ENCODE measurements at places on chromosomes 16 and 17. TPM values are rescaled to one million over a fixed set of nuclear protein-coding genes. Genes with fewer than 3 reads are reported as not detected.

GRCh38 chr16:73846356-73846755 lies 450.3 kb upstream of the PSMD7 start:
- no peak for DNase-seq

GRCh38 chr17:38617967-38618760 lies 12.4 kb upstream of the SRCIN1 start:
- no peak for DNase-seq

GRCh38 chr17:65553646-65554552 lies 7.5 kb downstream of the AXIN2 start:
- no peak for DNase-seq

GRCh38 chr17:9928601-9929333 lies 23.7 kb upstream of the RCVRN start:
- peak; percentile 25 for DNase-seq

GRCh38 chr17:80790021-80790765 lies 201.4 kb upstream of the CHMP6 start:
- DNase-seq, result no peak

DNA sequence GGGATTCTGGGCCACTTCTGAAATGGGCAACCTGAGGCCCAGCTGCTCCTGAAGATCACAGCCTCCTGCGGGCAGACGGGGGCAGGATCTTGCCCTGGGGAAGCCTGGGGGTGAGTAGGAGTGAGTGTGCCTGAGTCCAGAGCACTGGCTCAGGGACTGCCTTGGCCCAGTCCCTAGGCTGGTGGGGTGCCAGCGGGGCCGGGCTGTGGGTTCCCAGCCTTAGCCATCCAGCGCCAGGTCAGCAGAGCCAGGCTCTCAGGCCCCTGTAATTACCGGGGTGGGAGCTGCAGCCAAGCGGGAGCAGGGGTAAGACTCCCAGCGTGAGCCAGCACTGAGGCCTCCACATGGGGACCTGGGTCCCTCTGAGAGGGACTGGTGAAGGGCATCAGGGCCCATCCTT lies 8.2 kb downstream of the SPNS2 start:
- no peak for DNase-seq

DNA sequence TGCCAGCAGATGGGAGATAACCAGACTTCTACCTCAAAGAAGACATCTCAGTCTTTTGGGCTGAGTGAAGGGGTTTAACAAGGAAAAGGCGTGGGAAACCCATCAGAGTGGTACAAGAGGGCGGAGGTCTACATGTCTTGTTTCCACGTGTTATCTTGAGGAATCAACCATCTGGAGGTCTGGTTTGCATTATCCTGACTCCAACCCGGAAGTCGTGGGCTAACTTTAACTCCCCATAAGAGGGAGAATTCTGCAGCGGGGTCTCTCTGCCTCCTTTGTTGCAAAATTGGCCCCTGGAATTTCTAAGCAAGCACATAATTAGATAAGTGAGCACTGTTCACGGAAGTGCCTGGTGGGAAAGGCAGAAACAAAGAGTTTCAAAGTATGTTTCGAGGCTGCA lies 398.7 kb upstream of the C16orf82 start:
- DNase-seq, result no peak

- no peak for DNase-seq
Measured at GRCh38 chr17:74852237-74853047, 7.2 kb downstream of the GRIN2C start.

DNA sequence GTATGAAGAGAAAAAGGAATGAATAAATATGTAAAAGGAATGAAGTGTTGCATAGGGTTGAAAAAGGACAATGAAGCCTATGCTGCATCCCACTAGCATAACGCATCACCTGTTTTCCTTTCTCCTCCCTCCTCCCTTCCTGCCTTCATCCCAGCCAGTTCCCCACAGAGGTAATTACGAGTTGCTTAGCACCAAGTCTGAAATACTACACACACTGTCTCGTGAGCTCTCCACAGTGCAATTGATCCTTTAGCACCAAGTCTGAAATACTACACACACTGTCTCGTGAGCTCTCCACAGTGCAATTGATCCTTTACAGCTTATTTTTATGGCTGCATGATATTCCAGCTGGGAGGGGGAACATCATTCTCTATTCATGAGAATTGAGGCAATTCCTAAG lies 1.1 kb upstream of the DRC7 start:
- no peak for DNase-seq

DNA sequence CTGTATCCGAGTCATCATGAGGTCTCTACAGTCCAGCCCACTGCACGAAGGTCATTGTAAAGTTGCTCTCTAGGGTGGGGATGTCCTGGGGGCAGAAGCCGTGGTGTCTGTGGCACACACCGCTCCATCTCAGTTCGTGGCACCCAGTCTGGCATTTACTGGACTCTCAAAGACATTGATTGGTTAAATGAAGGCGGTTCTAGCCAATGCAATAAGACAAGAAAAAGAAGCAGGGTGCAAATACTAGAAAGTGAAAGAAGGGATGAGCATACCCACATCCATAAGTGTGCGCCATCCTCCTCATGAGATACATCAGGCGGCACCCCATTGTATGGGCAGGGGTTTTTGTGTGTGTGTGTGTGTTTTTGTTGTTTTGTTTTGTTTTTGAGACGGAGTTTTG lies 10.7 kb upstream of the ATP2A3 start:
- DNase-seq, result no peak

- DNase-seq, result peak; percentile 55
Measured at GRCh38 chr16:84933774-84934631, 77.3 kb downstream of the ZDHHC7 start.

DNA sequence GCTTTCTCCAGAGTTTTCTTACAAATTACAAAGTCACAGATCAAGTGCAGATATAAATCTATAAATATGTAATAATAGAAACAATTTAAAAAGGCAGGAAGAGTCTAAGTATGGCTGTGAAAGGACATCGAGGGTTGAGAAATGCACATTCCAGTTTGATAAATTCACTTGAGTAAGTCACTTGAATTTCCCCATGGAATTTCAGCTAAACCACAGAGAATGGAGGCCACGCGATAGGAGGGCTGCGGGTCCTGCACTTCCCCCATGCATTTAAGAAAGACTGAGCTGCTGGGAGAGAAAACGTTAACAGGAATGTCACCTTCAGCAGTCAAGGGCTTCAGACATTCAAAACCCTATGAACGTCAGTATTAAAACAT lies 6.1 kb upstream of the MXRA7 start:
- DNase-seq, result no peak

DNA sequence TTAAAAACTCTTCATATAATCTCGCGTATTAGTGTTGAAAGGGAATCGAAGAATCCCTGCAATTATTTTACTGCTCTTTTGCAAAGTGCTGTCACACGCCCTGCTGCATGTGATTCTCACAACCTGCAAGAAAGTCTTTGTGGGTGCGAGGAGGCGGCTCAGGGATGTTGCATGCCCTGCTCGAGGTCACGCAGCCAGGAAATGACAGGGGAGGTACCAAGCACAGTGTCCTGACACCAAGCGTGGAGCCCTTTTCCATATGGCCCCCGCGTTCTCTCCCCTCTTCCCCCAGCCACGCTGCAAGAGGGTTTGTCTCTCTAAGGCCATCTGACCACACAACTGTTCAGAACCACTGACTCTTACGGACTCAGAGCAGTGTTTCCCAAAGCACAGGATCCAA lies 37.6 kb downstream of the OR3A1 start:
- DNase-seq, result no peak

- DNase-seq, result peak; percentile 41
Measured at GRCh38 chr16:50025537-50025931, 509 bp downstream of the CNEP1R1 start.

GRCh38 chr16:72946474-72947194 lies 101.3 kb downstream of the ZFHX3 start:
- DNase-seq, result no peak

- no peak for DNase-seq
Measured at GRCh38 chr17:67218385-67218950, 26.5 kb downstream of the HELZ start.

- DNase-seq, result no peak
Measured at GRCh38 chr16:80208015-80208414, 332.8 kb upstream of the DYNLRB2 start.

DNA sequence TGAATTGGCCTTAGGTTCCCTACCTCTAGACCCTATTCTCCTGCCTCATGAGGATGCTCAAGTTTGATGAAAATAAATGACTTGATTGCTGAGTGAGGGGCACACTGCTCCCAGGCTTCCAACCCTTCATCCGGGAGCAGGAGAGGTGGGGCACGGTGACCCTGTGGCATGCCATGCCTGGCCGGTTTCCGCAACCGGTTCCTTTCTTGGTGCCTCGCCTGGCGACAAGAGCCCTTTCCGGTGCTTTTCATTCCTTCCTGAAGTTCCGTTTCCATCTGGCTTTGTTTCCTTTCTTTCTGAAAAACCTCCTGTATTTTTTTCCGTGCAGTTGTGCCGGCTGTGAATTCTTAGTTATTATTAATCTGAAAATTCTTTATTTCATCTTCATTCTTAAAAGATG lies 27.7 kb downstream of the CRAMP1 start:
- DNase-seq, result no peak

GRCh38 chr16:84737192-84738011 lies 37.6 kb downstream of the USP10 start:
- no peak for DNase-seq

DNA sequence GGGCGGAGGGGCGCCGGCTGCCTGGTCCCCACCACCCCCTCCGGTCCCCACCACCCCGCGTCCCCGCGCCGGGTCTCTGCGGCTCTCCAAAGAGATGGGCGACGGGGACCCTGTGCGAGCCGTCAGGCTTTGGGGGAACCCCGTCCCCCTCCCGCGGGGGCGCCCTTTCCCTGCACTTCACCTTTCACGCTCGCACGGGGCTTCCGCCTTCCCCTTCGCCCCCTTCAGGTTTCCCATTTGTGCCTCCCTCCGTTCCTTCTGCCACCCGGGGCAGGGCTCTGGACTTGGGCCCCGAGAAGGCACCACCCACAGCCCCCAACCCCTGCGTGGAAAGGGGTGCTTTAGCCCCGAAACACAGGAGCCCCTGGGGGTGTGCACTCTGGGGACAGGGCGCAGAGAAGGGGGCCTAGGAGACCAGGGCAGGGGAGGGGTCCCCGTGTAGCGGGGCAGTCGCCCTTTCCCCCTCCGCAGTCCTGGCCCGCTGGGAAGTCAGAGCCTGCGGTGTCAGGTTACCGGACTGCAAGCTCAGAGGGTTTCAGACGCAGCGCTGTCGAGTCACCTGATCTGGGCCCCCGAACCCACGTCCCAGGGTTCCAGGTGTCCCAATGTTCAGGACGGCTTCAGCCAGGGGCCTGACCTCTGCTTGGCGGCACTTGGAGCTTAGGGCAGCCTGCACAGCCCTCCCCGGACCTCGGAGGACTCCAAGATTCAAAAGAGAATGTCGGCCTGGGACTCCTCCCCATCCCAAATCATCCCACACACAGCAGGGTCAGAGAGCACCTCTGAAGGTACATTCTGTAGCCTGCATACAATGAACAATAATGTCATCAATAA lies 6.7 kb upstream of the CCDC92B start:
- no peak for DNase-seq

DNA sequence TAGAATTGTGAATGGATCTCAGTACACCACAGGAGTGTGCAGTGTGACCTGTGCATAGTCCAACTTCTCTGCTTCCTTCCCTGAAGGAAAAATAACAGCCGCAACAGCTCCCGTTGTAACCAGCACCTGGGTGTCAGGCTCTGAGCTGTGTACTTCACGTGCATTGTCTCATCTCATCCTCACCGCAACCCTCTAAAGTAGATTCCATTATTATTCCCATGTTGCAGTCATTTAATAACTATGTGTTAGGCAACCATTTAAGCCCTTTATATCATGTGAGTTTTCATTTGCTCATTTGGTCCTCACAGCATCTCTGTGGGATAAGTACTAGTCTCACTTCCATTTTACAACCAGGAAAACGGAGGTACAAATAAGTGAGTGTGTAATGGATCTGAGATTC lies 247.0 kb upstream of the MAF start:
- no peak for DNase-seq

DNA sequence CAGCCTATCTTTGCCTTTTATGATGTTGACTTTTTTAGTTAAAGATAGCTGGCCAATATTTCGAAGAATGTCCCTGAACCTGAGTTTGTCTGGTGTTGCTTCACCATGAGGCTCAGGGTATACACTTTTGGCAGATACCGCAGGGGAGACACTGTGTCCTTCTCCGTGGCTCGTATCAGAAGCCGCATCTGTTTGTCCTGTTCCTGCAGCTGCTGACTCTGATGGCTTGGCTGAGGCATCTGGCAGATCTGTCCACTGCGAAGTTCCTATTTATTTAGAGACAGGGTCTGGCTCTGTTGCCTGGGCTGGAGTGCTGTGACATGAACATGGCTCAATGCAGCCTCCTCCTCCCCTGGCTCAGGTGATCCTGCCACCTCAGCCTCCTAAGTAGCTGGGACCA lies 93.5 kb downstream of the CRISPLD2 start:
- DNase-seq, result no peak

- DNase-seq, result no peak
Measured at GRCh38 chr16:79532273-79532672, 68.3 kb downstream of the MAF start.

DNA sequence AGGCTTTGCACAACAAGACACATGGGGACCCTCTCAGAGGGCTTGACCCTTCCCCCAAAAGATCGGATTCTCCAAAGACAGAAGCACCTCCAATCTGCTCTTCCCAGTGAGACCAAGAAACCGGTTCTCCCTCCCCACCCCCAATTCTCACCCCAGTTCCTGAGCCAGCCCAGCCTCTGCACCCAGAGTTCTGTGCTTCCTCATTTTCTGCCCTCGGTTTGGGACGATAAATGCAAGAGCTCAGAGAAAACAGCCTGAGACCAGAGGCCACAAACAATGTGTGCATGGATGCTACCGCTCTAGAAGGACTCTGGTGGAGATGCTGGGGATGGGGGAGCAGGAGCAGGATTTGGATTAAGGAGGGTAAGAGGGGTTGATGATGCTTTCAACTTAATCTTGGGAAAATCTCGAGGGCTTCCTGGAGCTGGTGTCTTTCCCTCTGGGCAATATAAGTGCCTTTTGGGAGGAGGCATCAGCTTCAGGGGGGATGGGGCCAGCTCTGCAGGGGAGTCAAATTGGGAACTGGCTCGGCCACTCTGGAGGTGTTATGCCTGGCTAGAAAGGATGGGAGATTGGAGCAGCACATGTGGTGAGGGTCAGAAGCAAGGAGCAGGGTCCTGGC lies 6.0 kb downstream of the KRT15 start:
- DNase-seq, result no peak

DNA sequence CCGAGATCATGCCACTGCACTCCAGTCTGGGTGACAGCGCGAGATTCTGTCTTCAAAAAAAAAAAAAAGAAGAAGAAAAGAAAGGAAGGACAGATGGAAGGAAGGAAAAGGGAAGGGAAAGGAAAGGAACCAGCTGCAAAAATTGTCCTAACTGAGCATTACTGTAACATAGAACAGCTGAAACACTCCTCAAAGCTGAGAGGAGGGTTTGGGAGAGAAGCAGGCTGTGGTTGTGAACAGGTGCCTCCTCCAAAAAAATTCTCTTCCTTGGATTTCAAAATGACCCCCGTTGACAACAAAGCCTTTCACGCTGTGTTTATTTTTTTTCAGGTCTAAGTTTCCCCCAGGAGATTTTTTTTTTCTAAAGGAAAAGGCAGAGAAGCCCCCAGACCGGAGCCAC lies 541.4 kb downstream of the WWOX start:
- DNase-seq, result peak; percentile 80

GRCh38 chr17:61238455-61238933 lies 161.1 kb upstream of the TBX2 start:
- peak; percentile 42 for DNase-seq

Gene MYO18A
- total RNA-seq, result 91.9 TPM

Gene MPO
- 6.4 TPM for total RNA-seq

Gene RASL10B
- 28.3 TPM for total RNA-seq

Gene KRTAP4-9
- total RNA-seq, result not detected

Gene SOST
- total RNA-seq, result not detected

Gene KRTAP9-8
- total RNA-seq, result not detected

Gene SOX8
- 141 TPM for total RNA-seq

Gene ATPAF2
- total RNA-seq, result 58.3 TPM

Gene HSD11B2
- 0.61 TPM for total RNA-seq

Gene GPR179
- total RNA-seq, result not detected

Gene PRSS22
- not detected for total RNA-seq

Gene DNAH3
- 0.05 TPM for total RNA-seq
